ENCODE measurements at places on chromosomes 3 and 15. TPM values are rescaled to one million over a fixed set of nuclear protein-coding genes. Genes with fewer than 3 reads are reported as not detected.

ZNF860 gene
- 2.2 TPM for total RNA-seq

ARID3B gene
- 4.4 TPM for total RNA-seq

CPN2 gene
- total RNA-seq: not detected

CORO2B gene
- total RNA-seq: 28.0 TPM

NR1I2 gene
- 0.74 TPM for total RNA-seq

TNIK gene
- 69.1 TPM for total RNA-seq

RLBP1 gene
- 0.98 TPM for total RNA-seq

IL17RE gene
- total RNA-seq: 0.49 TPM

STOML1 gene
- 30.2 TPM for total RNA-seq

CCR8 gene
- not detected for total RNA-seq

ANKRD34C gene
- under 0.01 TPM for total RNA-seq

ARL14 gene
- not detected for total RNA-seq

FBXO40 gene
- total RNA-seq: under 0.01 TPM

ACAN gene
- 0.49 TPM for total RNA-seq

C2CD4A gene
- not detected for total RNA-seq

SLCO2A1 gene
- 0.74 TPM for total RNA-seq

MGLL gene
- 35.7 TPM for total RNA-seq

POPDC2 gene
- 1.5 TPM for total RNA-seq

GOLGA6L25 gene
- total RNA-seq: not detected

NPAP1 gene
- total RNA-seq: 0.49 TPM

TMEM212 gene
- not detected for total RNA-seq

CTXND1 gene
- 0.74 TPM for total RNA-seq

CLSTN2 gene
- total RNA-seq: 18.4 TPM

CLDN1 gene
- total RNA-seq: 5.7 TPM

DAPK2 gene
- total RNA-seq: 3.4 TPM

DNAJA4 gene
- total RNA-seq: 23.1 TPM

FAM107A gene
- total RNA-seq: 32.2 TPM

KNG1 gene
- total RNA-seq: not detected

A4GNT gene
- not detected for total RNA-seq

RASL12 gene
- 2.2 TPM for total RNA-seq

OXSM gene
- 7.9 TPM for total RNA-seq

CYP1A1 gene
- total RNA-seq: 0.25 TPM

CCDC13 gene
- total RNA-seq: 2.7 TPM

SAMD7 gene
- total RNA-seq: not detected

SEMA3B gene
- 3.2 TPM for total RNA-seq

ITIH3 gene
- total RNA-seq: not detected

CMTM8 gene
- 0.49 TPM for total RNA-seq

AGBL1 gene
- total RNA-seq: 0.98 TPM

B4GALT4 gene
- 7.4 TPM for total RNA-seq

CAMK2N2 gene
- 3.0 TPM for total RNA-seq

CHP1 gene
- 37.1 TPM for total RNA-seq

PTPN23 gene
- 15.0 TPM for total RNA-seq

SPESP1 gene
- 0.25 TPM for total RNA-seq

ELL3 gene
- 2.2 TPM for total RNA-seq

DUOXA2 gene
- not detected for total RNA-seq

CATSPER2 gene
- 4.2 TPM for total RNA-seq

SLC9C1 gene
- 0.25 TPM for total RNA-seq

EPHB1 gene
- total RNA-seq: 29.0 TPM

Measured in temporal lobe (tissue), 4 donors.